ENCODE measurements at places on chromosomes 4 and X.

- DNase-seq: no peak
These were observed 205.1 kb upstream of the EMCN start for GRCh38 chr4:100722866-100723459.

GRCh38 chr4:7819446-7819845, 120.2 kb downstream of the AFAP1 start:
- DNase-seq: no peak

GRCh38 chr4:185911556-185912064, 99.6 kb upstream of the SORBS2 start:
- no peak for DNase-seq

DNA sequence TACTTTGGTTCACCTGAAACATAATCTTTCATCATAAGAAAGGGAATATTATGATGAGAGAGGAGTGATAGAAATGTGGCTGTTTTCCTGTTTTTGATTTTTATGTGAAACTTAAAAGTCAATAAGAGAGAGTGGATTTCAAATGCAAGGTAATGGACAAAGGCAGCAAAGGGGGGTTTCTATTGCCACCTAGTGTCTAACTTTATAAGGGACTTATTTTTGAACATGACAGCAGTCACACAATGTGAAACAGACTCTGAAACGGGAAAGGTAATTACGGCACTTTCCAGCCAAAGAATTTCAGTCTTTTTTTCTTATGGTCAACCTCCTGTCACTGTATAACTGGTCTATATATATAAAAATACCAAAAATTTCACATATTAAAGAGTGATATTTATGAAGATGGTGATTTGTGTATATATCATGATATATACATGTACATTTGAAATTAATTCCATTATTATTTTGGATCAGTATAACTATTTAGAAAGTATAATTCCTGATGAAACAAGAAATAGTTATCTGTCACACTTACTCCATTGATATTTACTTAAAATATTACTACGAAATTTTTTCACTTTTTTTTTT, 127.1 kb downstream of the FBXO8 start:
- DNase-seq: no peak

- DNase-seq: no peak
These were observed 884.0 kb upstream of the INTU start for GRCh38 chr4:126748736-126749135.

DNA sequence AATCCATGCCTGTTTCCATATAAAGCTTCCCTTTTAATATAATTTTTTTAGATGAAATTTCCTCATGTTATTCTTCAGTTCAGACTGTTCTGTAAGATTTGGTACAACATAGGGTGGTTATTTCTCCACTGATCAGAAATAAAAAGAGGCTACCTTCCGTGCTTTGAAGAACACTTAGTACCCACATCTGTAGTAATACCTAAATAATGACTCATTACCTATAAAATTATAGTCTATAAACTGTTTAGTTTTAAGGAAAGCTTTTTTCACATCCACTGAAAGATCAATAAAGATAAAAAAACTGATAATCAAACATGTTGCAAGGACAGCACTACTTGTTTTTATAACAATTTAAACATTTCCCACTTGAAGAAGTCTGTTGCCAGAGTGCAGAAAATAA, 23.9 kb downstream of the TRPC3 start:
- no peak for DNase-seq
